ENCODE measurements at places on chromosomes 1 and 21. TPM values are rescaled to one million over a fixed set of nuclear protein-coding genes. Genes with fewer than 3 reads are reported as not detected.

The HSPA6 gene
- total RNA-seq = 10.2 TPM

The IL20 gene
- total RNA-seq = not detected

The HMCN1 gene
- 24.7 TPM for total RNA-seq

The F13B gene
- not detected for total RNA-seq

The FCRL3 gene
- not detected for total RNA-seq

The TRPM2 gene
- total RNA-seq = 2.2 TPM

The ADSS2 gene
- 31.8 TPM for total RNA-seq

The SPRR1B gene
- 1.3 TPM for total RNA-seq

The DNASE2B gene
- 2.1 TPM for total RNA-seq

The BGLAP gene
- 1.0 TPM for total RNA-seq

The P3R3URF gene
- total RNA-seq = not detected

GRCh38 chr1:116161877-116162390 lies 50.7 kb downstream of the MAB21L3 start:
- no peak for DNase-seq

DNA sequence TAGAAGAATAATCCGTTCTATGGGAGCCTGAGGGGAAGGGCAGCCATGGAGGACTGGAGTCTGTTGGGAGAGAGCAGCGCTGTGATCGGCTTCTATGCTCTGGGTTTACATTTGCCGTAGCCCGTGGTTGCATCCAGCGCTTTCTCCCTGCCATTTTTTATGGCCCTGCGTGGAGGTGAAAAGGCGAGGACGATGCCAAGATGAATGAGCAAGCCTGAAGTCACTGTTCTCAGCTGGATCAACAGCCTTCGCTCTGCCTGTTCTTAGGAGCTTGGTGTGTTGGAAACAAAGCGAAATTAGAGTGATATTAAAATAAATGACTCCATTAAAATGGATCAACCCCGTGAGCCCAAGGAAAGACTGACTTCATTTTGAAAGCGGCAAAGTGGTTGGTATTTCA lies 120.2 kb downstream of the KCNJ6 start:
- DNase-seq = no peak

DNA sequence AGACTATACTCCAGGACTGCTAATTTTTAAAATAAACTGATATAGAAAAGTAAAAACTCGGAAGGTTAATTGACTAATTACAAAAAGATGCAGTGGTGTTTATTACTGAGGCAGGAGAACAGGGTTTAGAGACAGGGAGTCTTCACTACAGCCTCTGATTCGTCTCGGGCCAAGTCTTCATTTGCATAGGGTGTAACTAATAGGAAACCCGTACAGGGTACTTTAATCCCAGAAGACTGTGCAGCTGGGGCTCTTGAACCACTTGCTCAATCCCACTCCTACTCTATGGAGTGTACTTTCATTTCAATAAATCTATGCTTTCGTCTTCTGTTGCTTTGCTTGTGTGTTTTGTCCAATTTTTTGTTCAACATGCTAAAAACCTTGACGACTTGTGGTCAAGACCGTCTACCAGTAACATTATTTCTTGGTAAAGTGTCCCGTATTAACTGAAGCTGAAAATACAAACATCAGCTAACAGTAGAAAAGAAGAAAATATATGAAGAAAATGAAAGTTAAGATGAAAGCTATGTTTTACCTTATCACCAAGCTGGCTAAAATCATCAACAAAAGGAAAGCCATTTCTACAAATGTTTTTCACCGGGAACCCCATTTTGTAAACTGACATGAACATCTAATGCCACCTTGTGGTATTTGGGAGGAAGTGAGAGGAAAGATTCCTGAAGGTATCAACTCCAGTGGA lies 8.0 kb downstream of the SDHB start:
- DNase-seq = peak; percentile 79

GRCh38 chr1:9500756-9501754 lies 38.2 kb upstream of the SLC25A33 start:
- DNase-seq = no peak

DNA sequence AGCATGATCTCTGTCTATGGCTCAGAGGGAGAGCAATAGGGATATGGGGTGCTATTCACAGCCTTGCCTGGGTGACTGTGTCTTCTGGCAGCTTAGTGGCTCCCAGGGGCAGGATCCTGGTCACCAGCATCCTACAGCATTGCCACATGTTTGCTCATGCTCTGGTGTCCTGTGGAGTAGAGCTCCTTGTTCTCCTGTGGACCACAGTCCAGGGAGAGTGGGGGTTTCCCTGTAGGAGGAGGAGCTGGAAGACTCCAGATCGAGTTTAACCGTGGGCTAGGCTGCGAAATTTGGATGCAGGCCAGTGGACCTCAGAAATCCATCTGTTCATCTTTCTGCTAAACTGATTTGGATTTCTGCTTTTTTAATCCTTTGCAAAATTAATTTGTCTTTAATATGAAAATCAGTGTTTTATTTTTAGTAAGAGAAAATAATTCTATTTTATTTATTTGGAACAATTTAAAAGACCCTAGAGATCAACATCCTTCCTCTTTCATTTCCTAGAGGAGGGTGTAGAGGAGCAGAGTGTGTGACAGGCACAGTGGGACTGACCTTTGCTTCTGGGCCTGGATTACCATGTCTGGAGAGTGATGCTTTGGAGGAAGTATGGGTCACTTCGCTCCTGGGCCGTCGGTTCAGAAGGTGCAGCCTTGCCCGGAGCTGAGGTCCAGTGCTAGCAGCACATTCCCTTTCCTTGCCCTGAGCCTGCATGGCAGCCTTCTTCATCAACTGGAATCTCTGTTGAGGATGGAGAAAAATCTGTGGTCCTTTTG lies 17.4 kb downstream of the ADARB1 start:
- peak; percentile 53 for DNase-seq

- DNase-seq = no peak
These were observed 75.5 kb downstream of the PRDM2 start for GRCh38 chr1:13775459-13775858.

GRCh38 chr1:203463469-203464062 lies 12.0 kb upstream of the PRELP start:
- peak; percentile 64 for DNase-seq

DNA sequence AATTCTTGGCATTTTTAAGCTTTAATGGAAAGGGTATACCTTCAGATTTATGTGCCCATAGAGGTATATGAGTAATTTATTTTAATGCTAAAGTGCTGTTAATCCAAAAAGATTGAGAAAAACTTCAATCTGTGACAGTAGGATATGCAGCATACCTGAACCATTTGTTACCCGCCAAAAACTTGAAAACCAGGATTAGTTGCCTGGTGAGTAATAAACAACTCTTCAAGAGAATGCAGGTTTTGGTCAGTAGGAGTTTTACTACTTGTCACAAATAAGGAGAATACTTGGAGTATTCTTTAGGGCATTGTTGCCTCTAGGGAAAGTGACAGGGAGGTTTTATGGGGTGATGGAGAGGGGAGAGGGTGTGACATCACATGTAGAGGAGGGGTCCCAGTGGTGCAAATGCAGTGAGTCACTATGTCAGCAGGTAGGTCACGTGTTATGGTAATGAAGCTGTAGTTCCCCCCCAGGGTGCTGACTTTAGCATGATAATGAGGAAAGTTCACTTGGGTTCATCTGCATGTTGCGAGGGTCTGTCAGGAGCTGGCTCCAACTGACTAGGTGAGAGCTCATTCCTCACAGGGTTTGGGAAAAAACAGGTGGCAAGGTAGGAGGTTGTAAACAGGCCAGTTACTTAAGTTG lies 23.1 kb downstream of the USP25 start:
- DNase-seq = no peak

DNA sequence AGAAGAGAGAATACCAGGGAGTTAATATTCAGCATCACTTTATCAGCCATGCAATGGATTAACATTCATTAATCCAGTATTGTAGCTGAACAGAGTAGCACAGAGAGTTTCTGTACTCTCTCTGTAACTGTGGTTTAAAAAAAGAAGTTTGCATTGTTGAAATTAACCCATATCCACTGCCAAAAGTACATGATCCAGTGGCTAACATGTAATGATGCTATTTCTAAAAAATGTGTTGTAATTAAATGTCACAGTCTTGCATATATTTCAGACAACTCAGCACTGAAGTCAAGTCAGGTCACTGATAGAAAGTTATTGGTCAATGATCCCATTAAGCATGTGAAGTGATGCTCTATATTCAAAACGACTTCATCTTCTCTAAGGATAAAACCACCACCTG lies 141.3 kb downstream of the NRIP1 start:
- no peak for DNase-seq

DNA sequence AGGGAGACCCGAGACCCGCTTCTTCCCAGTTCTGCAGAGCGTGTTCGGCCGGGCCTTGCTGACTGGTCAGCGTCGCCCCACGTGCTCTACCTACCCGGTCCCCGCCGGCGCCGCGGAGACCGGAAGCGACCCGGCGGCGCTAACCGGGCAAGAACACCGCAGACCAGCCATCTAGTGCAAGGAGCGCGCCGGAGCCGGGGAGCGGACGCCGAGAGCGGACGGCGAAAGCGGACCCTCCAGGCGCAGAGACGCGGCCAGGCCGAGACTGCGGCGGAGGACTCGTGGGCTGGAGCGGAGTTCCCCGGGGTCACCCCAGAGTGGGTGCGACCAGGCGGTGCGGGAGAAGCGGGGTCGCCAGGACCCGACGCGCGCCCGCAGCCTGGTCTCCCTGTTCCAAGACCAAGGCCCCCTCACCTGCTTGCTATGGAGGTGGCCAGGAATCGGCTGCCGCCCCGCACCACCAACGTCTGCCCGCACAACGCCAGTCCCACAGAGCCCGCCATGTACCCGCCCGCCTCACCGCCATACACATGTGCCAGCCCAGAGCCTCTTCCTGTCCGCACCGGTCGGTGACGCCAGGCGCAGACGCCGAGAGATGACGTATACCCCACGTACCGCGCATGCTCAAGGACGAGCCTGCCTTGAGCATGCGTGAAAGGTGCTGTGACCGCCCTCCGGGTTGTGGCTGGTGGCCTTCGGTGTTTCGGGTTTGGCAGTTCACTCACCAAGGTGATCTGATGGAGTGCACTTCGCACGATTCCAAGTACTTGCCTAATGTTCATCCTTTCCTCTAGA lies at the start of gene WDR4:
Gene WDR4 (minus strand): TSS at position 547 of the 795 bp plus-strand sequence. CDS start 44 bp downstream, at position 503.
- peak; percentile 99 for DNase-seq

DNA sequence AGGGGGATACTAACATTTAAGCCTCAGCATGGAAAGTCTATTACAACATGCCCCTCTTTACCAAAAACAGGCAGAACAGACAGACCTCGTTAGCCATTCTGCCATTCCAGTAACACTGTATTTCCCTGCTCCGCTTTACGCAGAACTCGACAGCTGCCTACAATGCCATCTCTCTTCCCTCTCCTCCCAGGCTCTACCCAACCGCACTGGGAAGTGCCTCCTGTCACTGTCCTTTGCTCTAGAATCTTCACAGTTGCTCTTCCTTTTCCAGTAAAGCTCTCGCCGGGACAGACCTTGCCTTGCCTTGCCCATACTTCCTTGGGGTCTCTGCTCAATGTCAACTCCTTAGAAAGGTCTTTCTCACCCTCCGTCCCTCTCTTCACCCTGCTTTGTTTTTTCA lies 22.8 kb downstream of the COA6 start:
- no peak for DNase-seq

GRCh38 chr21:36589352-36589971 lies 109.5 kb upstream of the SIM2 start:
- peak; percentile 53 for DNase-seq

GRCh38 chr1:87684713-87685205 lies 356.1 kb downstream of the LMO4 start:
- DNase-seq = peak; percentile 75

DNA sequence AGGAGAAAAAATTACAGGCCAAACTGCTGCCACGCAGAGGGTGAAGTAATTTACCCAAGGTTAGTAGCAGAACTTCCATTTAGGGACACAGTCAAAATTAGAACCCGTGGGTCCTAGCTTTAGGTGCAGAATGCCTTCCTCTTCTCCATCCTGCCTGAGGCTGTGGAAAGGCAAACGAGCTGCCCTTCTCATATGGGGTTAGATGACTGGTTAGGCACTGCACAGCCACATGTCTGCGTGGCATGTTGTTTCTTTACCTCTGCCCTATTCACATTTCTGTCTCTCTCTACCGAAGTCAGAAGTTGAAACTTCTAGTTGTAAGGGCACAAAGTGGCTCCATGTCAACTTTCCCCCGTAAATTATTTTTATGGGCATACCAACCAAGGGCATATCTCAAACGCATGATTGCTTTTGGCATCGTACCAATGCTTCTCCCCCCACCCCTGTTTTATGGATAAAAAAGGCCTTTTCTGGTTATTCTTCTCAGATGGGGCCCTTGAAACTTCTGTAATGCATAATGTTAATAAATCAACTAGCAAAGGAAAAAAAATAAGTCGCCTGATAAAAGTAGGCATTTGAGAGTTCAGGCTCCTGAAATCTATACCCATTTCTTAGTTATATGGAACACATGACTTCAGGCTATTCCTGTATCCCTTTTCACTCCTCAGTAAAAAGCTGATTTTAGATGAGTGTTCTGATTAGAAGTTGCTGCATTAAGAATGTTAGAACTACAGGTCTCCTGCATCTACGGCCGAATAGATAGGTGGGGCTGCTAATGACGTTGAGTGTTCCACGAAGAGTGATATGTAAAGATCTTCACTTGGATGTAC lies 139.6 kb upstream of the NRIP1 start:
- DNase-seq = no peak

DNA sequence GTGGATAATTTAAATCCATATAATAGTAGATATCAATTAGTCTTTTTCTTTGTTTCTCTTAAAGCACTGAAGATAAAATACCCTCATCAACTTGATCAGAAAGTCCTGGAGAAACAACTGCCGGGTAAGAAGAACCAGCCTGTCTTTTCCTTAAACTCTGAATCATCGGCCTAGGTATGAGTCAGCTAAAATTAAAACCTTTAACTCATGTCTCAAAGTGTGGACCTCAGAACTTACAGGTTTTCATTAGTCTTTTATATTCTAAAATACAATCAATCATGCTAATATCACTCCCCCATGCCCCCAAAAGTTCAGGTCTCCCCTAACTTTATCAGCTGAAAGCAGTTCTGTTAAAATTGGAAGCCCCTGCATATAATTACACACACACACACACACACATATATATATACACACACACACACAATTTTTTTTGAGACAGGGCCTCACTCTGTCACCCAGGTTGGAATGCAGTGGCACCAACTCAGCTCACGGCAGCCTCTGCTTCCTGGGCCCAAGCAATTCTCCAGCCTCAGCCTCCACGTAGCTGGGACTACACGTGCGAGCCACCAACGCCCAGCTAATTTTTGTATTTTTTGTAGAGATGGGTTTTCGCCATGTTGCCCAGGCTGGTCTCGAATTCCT lies 61.3 kb downstream of the B3GALNT2 start:
- no peak for DNase-seq

DNA sequence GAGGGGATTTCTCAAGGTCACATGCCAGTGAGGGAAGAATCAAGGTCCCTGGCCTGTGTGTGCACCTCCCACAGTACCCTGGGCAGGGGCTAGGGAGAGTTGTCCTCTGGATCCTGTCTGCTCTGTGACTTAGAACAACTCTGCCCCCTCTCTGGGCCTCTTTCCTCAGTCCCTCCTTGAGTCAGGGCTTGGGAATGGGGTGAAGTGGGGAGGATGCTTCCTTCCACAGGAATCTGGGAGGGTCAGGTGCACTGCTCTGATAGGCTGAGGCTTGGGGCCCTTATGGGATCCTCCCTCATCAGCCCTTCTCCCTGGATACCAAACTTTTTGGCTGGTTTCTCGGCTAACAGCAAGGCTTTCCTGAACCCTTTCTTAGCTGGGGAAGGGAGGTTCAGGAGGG lies 2.5 kb downstream of the TRNP1 start:
- DNase-seq = no peak
